Endothelial cell of umbilical vein (primary cell): ENCODE measurements at places on chromosomes 3 and 15. TPM values are rescaled to one million over a fixed set of nuclear protein-coding genes. Genes with fewer than 3 reads are reported as not detected.

SEMA3G gene
- total RNA-seq = 22.6 and 24.6 TPM in 2 replicates

MAGEL2 gene
- total RNA-seq = not detected in 2 replicates

MORC1 gene
- not detected in 2 replicates for total RNA-seq

DNA sequence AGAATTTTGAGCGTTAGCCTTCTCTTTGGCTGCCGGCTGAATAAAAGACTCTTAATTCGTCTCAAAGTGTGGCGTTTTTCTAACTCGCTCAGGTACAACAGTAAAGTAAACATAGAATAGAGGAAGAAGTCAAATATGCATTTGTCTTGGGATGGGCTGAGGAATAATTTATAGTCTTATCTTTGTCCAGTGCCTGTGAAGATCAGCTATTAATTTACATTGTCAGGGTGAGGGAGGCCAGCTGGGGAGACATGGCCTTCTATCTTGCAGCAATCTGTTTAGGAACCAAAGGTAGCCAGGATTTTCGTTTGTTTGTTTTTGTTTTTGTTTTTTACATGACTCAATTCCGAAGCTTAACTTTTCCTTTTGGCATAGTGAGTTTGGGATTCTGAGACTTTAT, 100.2 kb downstream of the VPS8 start:
- H3K4me1 ChIP-seq = no peaks in the 10 kb centered on the region
- no peak overlapping the region for H3K4me3 ChIP-seq
- peaks cover 2% of the 10 kb centered on the region for H3K36me3 ChIP-seq
- H3K27me3 ChIP-seq = no peaks in the 10 kb centered on the region
- DNase-seq = no peak

GOLIM4 gene
- total RNA-seq = 39.7 and 40.8 TPM in 2 replicates

DNA sequence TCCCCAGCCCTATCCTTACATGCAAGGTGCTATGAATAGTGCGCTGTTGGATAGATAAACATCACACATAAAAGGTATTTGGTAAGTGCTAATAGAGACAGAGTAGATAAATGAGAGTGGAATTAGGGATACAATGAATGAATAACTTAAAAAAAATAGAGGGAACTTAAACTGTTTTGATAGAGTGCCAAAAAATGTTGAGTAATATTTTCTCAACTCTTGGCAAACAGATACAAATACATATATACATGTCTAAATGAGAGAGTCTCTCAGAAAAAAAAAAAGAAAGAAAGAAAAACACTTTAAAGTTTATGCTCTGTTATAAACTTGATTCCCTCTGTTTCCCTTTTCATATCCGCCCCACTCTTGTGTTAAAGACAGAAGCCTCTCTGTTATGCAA, 667.4 kb downstream of the ROBO2 start:
- H3K36me3 ChIP-seq = no peaks in the 10 kb centered on the region
- H3K27me3 ChIP-seq = no peaks in the 10 kb centered on the region
- H3K4me1 ChIP-seq = no peaks in the 10 kb centered on the region
- no peak for DNase-seq
- H3K4me3 ChIP-seq = no peak overlapping the region

GRCh38 chr3:65856907-65857306, 181.8 kb downstream of the MAGI1 start:
- H3K4me3 ChIP-seq = no peak overlapping the region
- no peaks in the 10 kb centered on the region for H3K27me3 ChIP-seq
- peak; percentile 67 for DNase-seq
- H3K36me3 ChIP-seq = no peaks in the 10 kb centered on the region
- peaks cover 19% of the 10 kb centered on the region for H3K4me1 ChIP-seq

- no peaks in the 10 kb centered on the region for H3K36me3 ChIP-seq
- peaks cover 24% of the 10 kb centered on the region for H3K4me1 ChIP-seq
- no peaks in the 10 kb centered on the region for H3K27me3 ChIP-seq
- DNase-seq = no peak
- no peak overlapping the region for H3K4me3 ChIP-seq
- peak overlapping the region; percentile 64 for H3K27ac ChIP-seq
These were observed 366.8 kb upstream of the KCNMB2 start for GRCh38 chr3:178169421-178169820.

DNA sequence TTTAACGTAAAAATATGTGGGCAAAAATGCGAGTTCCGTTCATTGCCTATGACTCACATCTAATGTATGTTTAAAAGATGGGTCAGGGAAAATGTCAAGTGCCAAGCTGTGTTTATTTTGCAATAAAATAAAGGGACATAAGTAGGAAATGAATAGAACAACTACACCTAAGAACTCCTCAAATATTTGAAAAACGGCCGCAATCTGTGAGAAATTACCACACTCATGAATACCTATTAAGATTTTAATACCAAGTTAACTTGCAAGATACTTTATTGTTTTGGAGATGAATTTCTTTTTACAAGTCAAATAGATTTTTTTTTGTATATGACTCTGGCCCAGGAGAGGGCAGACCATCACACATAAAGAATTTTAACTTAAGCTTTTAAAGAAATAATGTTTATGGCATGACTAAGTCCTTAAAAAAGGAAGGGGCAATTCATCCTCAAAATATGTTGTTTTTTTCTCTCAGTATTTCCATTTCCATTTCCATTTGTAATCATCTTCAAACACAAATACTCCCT, 152.7 kb downstream of the SUCNR1 start:
- peak overlapping the region; percentile 89 for H3K27ac ChIP-seq
- no peaks in the 10 kb centered on the region for H3K36me3 ChIP-seq
- H3K4me1 ChIP-seq = peaks cover 41% of the 10 kb centered on the region
- no peaks in the 10 kb centered on the region for H3K27me3 ChIP-seq
- H3K4me3 ChIP-seq = peak overlapping the region; percentile 41

DNA sequence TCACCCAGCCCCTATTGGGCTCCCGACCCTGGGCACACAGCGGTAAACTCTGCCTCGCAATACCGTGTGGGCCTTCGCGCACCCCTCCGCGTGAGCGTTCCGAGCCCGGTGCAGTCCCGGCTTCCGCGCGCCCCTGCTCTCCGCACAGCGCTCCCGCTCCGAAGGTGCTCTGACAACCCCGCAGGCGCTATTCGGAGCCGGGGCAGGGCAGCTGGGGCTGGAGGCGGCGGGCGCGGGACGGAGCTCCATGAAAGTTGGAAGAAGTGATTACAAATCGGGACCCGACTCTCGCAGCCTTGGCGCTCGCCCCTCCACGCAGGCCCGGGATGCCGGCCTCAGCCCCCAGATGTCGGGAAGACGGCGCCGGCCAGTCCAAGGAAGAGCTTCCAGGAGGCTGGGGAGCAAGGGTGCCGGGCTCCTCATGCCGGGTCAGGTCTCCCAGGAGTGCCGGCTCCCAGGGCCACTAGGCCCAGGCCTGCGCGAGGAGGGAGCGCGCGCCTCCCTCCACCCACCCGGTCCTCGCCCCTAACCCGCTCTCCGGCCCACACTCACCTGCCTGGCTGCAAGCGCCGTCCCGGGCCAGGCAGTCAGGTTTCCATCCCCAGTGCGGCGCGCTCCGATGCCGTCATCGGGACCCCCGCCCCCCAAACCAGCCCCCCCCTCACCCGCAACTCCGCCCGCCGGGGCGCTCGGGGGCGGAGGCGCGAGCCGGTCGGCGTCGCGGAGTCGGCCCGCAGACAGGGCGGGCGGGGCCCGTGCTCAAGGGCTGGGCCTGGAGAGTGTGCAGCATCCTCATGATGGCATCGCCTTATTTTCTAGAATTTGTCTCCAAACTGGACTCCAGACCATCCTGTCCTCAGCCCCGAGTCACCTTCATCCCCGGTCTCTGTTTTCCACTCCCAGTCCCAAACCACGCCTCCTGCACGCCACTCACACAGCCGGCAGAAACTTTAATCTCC, at the start of gene KIF7:
TSS of gene KIF7 (minus strand) at position 621 of the 959 bp plus-strand sequence. CDS start 2,537 bp downstream, outside the sequence.
- H3K4me1 ChIP-seq = peaks cover 7% of the 10 kb centered on the region
- no peak within 1 kb of the TSS for H3K27ac ChIP-seq
- H3K27me3 ChIP-seq = no peaks in the 10 kb centered on the region
- peak; percentile 63 for DNase-seq
- no peaks in the 10 kb centered on the region for H3K36me3 ChIP-seq
- H3K4me3 ChIP-seq = peak within 1 kb of the TSS; percentile 58

DNA sequence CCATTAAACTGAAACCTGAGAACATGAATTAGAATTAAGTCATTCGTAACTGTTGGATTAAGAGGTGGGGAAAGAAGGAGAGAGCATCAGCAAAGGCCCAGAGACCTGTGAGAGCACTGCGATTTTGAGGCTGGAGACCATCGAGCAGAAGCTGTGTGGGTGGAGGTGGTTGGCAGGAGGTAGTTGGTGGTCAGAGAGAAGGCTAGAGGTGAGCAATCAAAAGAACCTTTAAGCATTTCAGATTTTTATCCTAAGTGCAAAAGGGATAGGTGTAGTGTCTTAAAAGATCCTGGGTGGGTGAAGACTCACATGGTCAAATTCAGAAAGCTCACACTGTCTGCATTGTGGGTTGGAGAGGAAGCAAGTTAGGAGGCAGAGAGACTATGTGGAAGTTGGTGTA, 65.1 kb upstream of the TEX264 start:
- no peak for DNase-seq
- no peak overlapping the region for H3K27ac ChIP-seq
- no peaks in the 10 kb centered on the region for H3K27me3 ChIP-seq
- no peak overlapping the region for H3K4me3 ChIP-seq
- no peaks in the 10 kb centered on the region for H3K36me3 ChIP-seq
- no peaks in the 10 kb centered on the region for H3K4me1 ChIP-seq

GRCh38 chr3:188458756-188459155, 304.8 kb downstream of the LPP start:
- no peak overlapping the region for H3K4me3 ChIP-seq
- DNase-seq = no peak
- H3K36me3 ChIP-seq = no peaks in the 10 kb centered on the region
- H3K27ac ChIP-seq = no peak overlapping the region
- H3K4me1 ChIP-seq = peaks cover 3% of the 10 kb centered on the region

CLSTN2 gene
- total RNA-seq = 0.38 TPM in 1 of 2 replicates, not detected in the other

GRCh38 chr3:156919818-156920217, 93.7 kb downstream of the LEKR1 start:
- no peak overlapping the region for H3K27ac ChIP-seq
- no peaks in the 10 kb centered on the region for H3K4me1 ChIP-seq
- no peaks in the 10 kb centered on the region for H3K27me3 ChIP-seq
- DNase-seq = no peak

DNA sequence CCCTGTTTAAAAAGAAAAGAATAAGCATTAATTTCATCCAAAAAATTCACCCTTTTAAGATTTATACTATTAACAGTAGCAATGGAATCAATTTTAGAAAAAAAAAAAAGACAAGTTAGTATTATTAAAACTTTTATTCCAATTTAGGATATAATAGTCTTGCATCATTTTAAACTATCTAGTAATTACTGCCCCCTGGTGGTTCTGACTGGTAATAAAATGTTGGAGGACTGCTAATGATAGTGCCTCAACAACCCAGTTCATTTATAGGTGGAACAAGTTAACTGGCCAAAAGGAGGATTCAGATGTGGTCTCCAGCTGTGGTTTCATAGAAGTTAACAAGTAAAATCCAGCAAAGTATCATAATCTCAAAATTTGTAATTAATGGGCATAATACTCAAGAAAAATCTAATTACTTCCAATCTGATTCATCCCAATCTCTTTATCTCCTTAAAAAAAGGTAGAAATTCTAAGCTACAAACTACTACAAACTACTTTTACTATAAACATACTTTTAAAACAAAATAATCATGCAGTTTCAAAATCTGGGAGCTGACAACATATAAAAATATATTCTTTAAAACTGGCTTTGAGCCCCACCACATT, 30.7 kb upstream of the WDR49 start:
- H3K27ac ChIP-seq = no peak overlapping the region
- no peaks in the 10 kb centered on the region for H3K36me3 ChIP-seq
- no peaks in the 10 kb centered on the region for H3K27me3 ChIP-seq
- DNase-seq = peak; percentile 74
- H3K4me1 ChIP-seq = no peaks in the 10 kb centered on the region

DNA sequence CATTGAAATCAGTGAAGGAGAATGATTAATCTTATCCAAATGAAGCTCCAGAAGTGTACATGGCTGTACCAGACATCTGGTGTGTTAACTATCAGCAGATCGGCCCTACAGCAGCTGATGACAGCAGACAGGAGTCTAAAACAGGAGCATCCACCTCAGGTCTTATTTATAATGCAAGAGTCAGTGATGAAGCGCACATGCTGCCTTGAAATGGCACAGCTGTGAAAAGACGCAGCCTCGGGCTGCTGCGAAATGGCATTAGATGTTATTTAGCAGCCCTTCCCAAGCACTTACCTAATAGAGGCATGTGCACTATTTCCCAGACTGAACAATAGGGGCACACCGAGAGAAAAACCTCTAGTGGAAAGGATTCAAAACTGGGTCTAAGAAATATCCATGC, 472.3 kb upstream of the CBLB start:
- no peak overlapping the region for H3K4me3 ChIP-seq
- H3K27ac ChIP-seq = no peak overlapping the region
- no peak for DNase-seq
- no peaks in the 10 kb centered on the region for H3K36me3 ChIP-seq

ECE2 gene
- total RNA-seq = not detected in 2 replicates

- H3K27me3 ChIP-seq = no peaks in the 10 kb centered on the region
- H3K36me3 ChIP-seq = no peaks in the 10 kb centered on the region
- no peak overlapping the region for H3K27ac ChIP-seq
- no peak for DNase-seq
- no peaks in the 10 kb centered on the region for H3K4me1 ChIP-seq
- H3K4me3 ChIP-seq = no peak overlapping the region
These were observed 87.5 kb upstream of the FAM3D start for GRCh38 chr3:58754074-58754473.

- no peak overlapping the region for H3K27ac ChIP-seq
- H3K27me3 ChIP-seq = no peaks in the 10 kb centered on the region
- H3K4me3 ChIP-seq = no peak overlapping the region
- H3K4me1 ChIP-seq = no peaks in the 10 kb centered on the region
These were observed 49.0 kb upstream of the SELENOK start for GRCh38 chr3:53940623-53941022.

GRCh38 chr3:83092521-83093221, 1331.2 kb upstream of the GBE1 start:
- no peaks in the 10 kb centered on the region for H3K36me3 ChIP-seq
- no peak overlapping the region for H3K27ac ChIP-seq
- no peaks in the 10 kb centered on the region for H3K27me3 ChIP-seq
- no peak overlapping the region for H3K4me3 ChIP-seq

RIOX2 gene
- total RNA-seq = 24.5 and 30.5 TPM in 2 replicates

GRCh38 chr3:27224197-27224596, 145.0 kb downstream of the NEK10 start:
- H3K36me3 ChIP-seq = no peaks in the 10 kb centered on the region
- no peak overlapping the region for H3K27ac ChIP-seq
- no peak for DNase-seq
- no peak overlapping the region for H3K4me3 ChIP-seq

GRCh38 chr3:10145685-10146084, 4.1 kb downstream of the VHL start:
- DNase-seq = no peak
- no peak overlapping the region for H3K27ac ChIP-seq
- no peaks in the 10 kb centered on the region for H3K36me3 ChIP-seq
- no peak overlapping the region for H3K4me3 ChIP-seq
- H3K4me1 ChIP-seq = peaks cover 11% of the 10 kb centered on the region
- H3K27me3 ChIP-seq = no peaks in the 10 kb centered on the region

ISL2 gene
- total RNA-seq = not detected in 2 replicates

ELP6 gene
- 48.1 and 48.4 TPM in 2 replicates for total RNA-seq

GRCh38 chr3:134645515-134645914, 5.3 kb downstream of the KY start:
- no peak for DNase-seq
- H3K27ac ChIP-seq = no peak overlapping the region
- H3K4me1 ChIP-seq = no peaks in the 10 kb centered on the region
- H3K27me3 ChIP-seq = peaks cover 5% of the 10 kb centered on the region
- no peak overlapping the region for H3K4me3 ChIP-seq
